ENCODE measurements at places on chromosomes 16 and 17. TPM values are rescaled to one million over a fixed set of nuclear protein-coding genes. Genes with fewer than 3 reads are reported as not detected.

The KCNJ18 gene
- not detected for total RNA-seq

The WNT3 gene
- 0.65 TPM for total RNA-seq

The FOXL1 gene
- total RNA-seq, result 1.8 TPM

The TBX6 gene
- not detected for total RNA-seq

The RASL10B gene
- 7.4 TPM for total RNA-seq

The CNTNAP1 gene
- total RNA-seq, result 52.4 TPM

The RAB11FIP4 gene
- 0.74 TPM for total RNA-seq

The HBQ1 gene
- not detected for total RNA-seq

The RNF157 gene
- total RNA-seq, result 0.05 TPM

The TMEM88 gene
- total RNA-seq, result 4.3 TPM

The ADGRG3 gene
- total RNA-seq, result not detected

The CD19 gene
- total RNA-seq, result not detected

The PPP4C gene
- 200 TPM for total RNA-seq

The NPIPB8 gene
- not detected for total RNA-seq

The CA10 gene
- total RNA-seq, result not detected

The SGCA gene
- total RNA-seq, result 2.1 TPM

The MYH13 gene
- total RNA-seq, result under 0.01 TPM

The TMEM235 gene
- not detected for total RNA-seq

The TLCD2 gene
- 3.6 TPM for total RNA-seq

The HLF gene
- total RNA-seq, result not detected

The CFAP97D1 gene
- total RNA-seq, result not detected

The SPATA32 gene
- not detected for total RNA-seq

The ZFPM1 gene
- total RNA-seq, result 3.9 TPM

The KRTAP9-2 gene
- not detected for total RNA-seq

The CCDC102A gene
- total RNA-seq, result 15.7 TPM

The ITGB4 gene
- 0.30 TPM for total RNA-seq

The SHCBP1 gene
- total RNA-seq, result 1.8 TPM

The CHST5 gene
- 0.23 TPM for total RNA-seq

The TVP23A gene
- not detected for total RNA-seq

The RMI2 gene
- 2.1 TPM for total RNA-seq

The MTSS2 gene
- 11.6 TPM for total RNA-seq

The PLEKHG4 gene
- 28.2 TPM for total RNA-seq

The CDH13 gene
- 293 TPM for total RNA-seq

The EPX gene
- not detected for total RNA-seq

The PPY gene
- total RNA-seq, result not detected

The NF1 gene
- total RNA-seq, result 89.5 TPM

The TOX3 gene
- total RNA-seq, result not detected

The P3H4 gene
- total RNA-seq, result 214 TPM

The GNG13 gene
- total RNA-seq, result not detected

The COPRS gene
- 87.4 TPM for total RNA-seq

The C17orf67 gene
- total RNA-seq, result 0.78 TPM

The ST6GALNAC2 gene
- 0.55 TPM for total RNA-seq

The KIFC3 gene
- 69.2 TPM for total RNA-seq

Measured in smooth muscle cell of the umbilical artery (primary cell).